ENCODE measurements at places on chromosomes 3 and 15.

DNA sequence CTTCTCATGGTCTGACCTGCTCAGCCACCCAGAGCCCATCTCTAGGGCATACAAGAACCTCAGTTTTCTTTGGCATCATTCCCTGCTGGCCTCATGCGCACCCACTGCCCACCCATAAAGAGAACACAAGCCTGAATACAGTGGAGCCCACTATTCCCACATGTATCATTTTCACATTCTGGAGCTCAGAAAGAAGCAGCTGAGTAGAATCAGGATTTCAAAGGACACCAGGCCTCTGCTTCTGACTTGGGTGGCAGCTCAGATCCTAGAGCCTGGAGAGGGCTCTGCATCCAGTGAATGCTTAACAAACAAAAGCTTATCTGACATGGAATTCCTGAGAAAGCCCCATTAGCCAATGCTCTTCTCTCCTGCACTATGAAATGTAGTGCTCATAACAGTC, 34.7 kb downstream of the RBP2 start:
- no peak overlapping the region for H3K4me3 ChIP-seq
- no peaks in the 10 kb centered on the region for H3K27me3 ChIP-seq
- no peak overlapping the region for H3K27ac ChIP-seq
- H3K36me3 ChIP-seq: peaks cover 2% of the 10 kb centered on the region

- H3K27me3 ChIP-seq: no peaks in the 10 kb centered on the region
- H3K4me3 ChIP-seq: peak overlapping the region; percentile 8
- H3K4me1 ChIP-seq: peaks cover 17% of the 10 kb centered on the region
- H3K36me3 ChIP-seq: peaks cover 69% of the 10 kb centered on the region
Measured at GRCh38 chr15:88624156-88624970, 3.2 kb downstream of the AEN start.

DNA sequence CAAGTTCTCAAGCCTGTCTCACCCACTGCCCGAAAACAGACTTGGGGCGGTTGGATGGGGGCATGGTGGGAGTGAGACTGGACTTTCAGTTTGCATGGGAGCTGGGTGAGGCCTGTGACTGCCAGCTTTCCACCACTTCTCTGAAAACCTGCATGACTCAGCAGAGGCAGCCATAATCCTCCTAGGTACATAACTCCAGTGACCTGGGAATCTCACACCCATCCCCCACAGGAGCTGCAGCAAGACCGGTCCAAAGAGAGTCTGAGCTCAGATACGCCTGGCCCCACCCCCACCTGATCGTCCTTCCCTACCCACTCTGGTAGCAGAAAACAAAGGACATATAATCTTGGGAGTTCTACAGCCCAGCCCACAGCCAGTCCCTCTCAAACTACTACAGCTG, 107.2 kb downstream of the NSMCE3 start:
- no peaks in the 10 kb centered on the region for H3K27me3 ChIP-seq
- H3K4me3 ChIP-seq: no peak overlapping the region
- no peak for DNase-seq
- H3K4me1 ChIP-seq: no peaks in the 10 kb centered on the region
- H3K36me3 ChIP-seq: peaks cover 3% of the 10 kb centered on the region

DNA sequence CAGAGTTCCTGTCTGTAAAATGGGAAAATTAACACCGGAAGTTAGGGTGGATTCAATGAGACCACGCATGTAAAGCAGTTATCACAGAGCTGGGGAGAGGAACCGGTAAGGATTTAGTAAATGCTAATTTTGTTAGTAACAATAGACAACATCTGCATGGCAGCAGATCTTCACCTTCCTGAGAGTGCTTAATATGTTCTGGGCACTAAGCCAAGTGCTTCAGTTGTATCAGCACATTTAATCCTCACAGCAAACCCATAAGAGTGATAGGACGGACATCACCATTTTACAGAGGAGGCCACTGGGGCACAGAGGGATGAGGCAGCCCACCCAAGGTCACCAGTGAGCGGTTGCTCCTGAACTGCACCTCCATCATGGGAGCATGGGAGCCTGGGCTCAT, 189.4 kb downstream of the WNT5A start:
- H3K4me1 ChIP-seq: no peaks in the 10 kb centered on the region
- no peak overlapping the region for H3K4me3 ChIP-seq
- no peak overlapping the region for H3K27ac ChIP-seq
- DNase-seq: no peak

GRCh38 chr3:73520931-73521461, 103.7 kb downstream of the PDZRN3 start:
- no peak overlapping the region for H3K27ac ChIP-seq
- H3K4me3 ChIP-seq: no peak overlapping the region
- no peaks in the 10 kb centered on the region for H3K4me1 ChIP-seq
- H3K36me3 ChIP-seq: peaks cover 4% of the 10 kb centered on the region

- H3K4me1 ChIP-seq: no peaks in the 10 kb centered on the region
- no peak overlapping the region for H3K4me3 ChIP-seq
- H3K27ac ChIP-seq: no peak overlapping the region
- peaks cover 15% of the 10 kb centered on the region for H3K36me3 ChIP-seq
Measured at GRCh38 chr3:172373912-172374311, 74.3 kb downstream of the GHSR start.

DNA sequence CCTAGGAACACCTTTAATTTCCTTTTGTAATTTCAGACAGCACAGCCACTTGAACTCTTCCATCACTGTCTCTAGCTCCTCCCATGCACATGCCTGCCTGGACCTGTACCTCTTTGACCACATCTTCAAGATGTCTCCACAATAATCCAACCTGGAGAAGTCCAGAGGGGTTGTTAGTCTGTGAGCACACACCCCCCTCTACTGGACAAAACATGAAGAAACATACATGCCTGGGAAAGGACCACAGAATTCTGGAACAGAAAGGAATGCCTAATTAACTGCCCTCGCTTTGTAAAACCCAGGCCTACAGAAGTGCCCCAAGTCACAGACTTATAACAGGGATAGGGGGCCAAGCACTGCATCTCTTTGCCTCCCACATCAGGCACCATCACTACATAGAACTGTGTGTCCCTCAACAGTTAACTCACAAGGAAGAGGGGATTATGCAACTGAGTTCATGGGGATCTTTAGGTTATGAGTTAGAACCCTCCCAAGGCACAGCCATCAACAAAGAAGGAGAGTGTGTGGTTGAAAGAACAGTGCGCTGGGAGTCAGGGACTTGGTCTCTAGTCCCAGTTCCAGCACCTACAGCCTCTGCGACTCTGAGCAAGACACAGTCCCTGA, 61.7 kb downstream of the FMN1 start:
- H3K4me3 ChIP-seq: no peak overlapping the region
- peak; percentile 67 for DNase-seq
- H3K36me3 ChIP-seq: no peaks in the 10 kb centered on the region
- no peak overlapping the region for H3K27ac ChIP-seq
- peaks cover 1% of the 10 kb centered on the region for H3K4me1 ChIP-seq
- no peaks in the 10 kb centered on the region for H3K27me3 ChIP-seq

DNA sequence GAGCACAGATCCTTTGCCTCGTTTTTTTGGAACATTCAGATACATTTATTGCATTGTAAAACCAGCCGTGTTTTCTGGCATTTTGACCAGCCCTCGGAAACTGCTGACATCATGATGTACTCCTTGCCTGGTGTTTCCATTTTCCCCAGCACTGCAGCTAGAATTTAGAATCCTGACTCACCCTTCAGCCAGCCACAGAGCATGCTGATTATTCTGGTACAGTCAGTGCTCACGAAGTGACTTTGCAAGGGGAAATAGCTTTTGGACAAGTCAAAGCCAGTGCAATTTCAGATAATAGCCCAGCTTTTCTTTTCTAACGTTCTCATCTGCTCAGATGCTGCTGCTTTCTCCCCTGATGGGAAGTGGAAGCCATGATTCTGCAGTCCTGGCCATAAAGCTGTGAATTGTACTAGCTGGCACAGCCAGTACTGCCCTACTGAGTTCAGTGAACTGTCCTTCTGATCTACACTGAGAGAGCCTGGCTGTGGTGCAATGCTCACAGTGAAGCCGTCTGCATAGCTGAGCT, 12.1 kb upstream of the CNBP start:
- H3K36me3 ChIP-seq: peaks cover 3% of the 10 kb centered on the region
- no peak overlapping the region for H3K27ac ChIP-seq
- DNase-seq: no peak
- no peaks in the 10 kb centered on the region for H3K4me1 ChIP-seq

DNA sequence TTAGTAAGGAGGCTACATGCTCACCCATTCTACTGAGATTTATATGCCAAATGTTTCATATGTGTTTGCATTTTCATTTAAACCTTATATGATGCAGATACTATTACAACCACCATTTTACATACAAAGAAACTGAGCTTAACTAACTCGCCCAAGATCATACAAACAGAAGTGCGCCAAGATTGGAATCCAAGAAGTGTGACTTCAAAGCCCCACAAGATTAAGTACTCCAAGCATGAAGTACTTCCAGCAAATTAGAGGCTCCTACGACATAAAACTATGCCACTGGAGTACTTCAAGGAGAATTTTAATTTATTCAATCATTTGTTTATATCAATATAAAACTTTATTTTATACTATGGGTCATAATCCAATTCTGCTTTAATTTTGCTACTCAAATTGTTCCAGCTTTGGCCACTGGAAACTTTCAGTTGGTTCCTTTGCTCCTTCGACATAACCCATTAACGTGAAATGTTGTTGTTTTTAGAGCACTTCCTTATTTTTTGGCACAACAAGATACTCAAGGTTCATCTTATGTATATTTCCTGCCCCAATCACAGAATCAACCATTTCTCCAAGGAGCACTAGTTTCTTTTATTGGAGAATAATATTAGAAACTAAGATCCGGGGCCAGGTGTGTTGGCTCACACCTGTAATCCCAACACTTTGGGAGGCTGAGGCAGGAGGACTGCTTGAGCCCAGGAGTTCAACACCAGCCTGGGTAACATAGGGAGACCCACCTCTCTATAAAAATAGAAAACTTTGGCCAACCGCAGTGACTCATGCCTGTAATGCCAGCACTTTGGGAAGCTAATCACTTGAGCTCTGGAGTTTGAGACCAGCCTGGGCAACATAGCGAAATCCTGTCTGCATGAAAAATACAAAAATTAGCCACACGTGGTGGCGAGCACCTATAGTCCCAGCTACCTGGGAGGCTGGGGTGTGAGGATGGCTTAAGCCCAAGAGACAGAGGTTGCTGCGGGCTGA, 10.4 kb downstream of the INO80 start:
- H3K36me3 ChIP-seq: peaks cover 28% of the 10 kb centered on the region
- H3K4me1 ChIP-seq: no peaks in the 10 kb centered on the region
- DNase-seq: no peak
- H3K4me3 ChIP-seq: no peak overlapping the region

GRCh38 chr3:139312959-139313358, 30.9 kb upstream of the MRPS22 start:
- H3K27me3 ChIP-seq: no peaks in the 10 kb centered on the region
- no peaks in the 10 kb centered on the region for H3K36me3 ChIP-seq
- no peak overlapping the region for H3K4me3 ChIP-seq

- no peaks in the 10 kb centered on the region for H3K27me3 ChIP-seq
- H3K36me3 ChIP-seq: peaks cover 68% of the 10 kb centered on the region
- peaks cover 5% of the 10 kb centered on the region for H3K4me1 ChIP-seq
- no peak overlapping the region for H3K27ac ChIP-seq
- H3K4me3 ChIP-seq: no peak overlapping the region
Measured at GRCh38 chr3:46944191-46944590, 32.4 kb downstream of the CCDC12 start.

Data from neuronal stem cell (in vitro differentiated cells).